ENCODE measurements at places on chromosomes 7 and 10.
A peak's percentile ranks its signal among the peaks of the same experiment; 100 is the strongest.

GRCh38 chr7:43824963-43825362, 44.4 kb downstream of the MRPS24 start:
- no peak for DNase-seq

GRCh38 chr7:107998660-107999480, 4.1 kb downstream of the LAMB1 start:
- no peak for DNase-seq

DNA sequence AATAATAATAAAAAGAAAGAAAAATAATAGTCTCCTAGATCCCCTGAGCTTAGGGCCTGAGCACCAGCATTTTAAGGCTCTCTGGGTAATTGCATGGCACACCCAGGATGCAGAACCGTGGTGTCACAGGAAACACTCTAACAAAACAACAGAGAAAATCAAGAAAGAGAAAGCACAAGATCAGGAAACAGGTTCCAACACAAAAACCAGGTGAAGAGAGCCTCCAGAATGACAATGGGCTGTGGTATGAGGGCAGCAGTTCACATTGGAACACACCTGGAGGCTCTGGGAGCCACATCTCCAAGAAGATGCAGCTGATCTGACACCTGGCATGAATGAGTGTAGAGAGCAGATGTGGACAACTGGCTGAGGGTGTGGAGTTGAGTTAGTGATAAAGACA, 7.1 kb downstream of the MMRN2 start:
- DNase-seq = no peak

DNA sequence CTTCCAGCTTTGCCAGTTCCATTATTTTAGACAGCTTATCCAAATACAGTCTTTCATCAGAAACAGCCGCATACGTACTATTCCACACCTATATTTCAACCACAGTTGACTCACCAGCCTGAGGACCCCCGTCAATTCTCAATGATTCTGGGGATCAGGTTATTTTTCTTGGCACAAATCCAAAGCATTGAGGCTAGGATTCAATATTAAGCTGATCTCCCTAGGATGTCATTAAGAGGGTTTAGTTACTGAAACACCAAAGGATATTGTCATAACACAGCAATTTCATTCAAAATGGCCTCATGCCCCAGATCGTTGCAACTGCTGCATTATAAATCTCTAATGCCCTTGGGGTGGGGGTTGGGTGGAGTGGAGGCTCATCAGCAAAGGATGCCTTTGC, 214.6 kb downstream of the PTEN start:
- no peak for DNase-seq

- DNase-seq = no peak
These were observed 14.4 kb downstream of the STK32C start for GRCh38 chr10:132293201-132293812.

DNA sequence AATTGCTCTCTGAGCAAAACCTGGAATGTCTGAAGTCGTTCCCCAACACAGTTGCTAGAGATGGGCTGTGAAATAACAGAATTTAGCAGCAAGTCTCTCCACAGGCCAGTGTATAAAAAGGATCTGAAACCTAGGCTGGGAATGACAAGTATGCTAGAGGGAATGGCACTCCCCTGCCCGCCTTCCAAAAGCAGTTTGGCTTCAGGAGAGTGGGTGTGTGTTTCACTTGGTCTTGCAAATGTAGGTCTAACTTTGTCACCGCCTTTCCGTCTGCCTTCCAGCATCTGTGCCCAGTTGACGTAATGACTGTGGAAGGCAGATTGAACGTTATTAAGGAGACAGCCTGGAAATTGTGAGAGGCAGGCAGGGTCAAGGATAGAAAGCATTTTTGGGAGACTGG, 18.0 kb upstream of the MTURN start:
- no peak for DNase-seq

- no peak for DNase-seq
These were observed 37.1 kb downstream of the ZMIZ1 start for GRCh38 chr10:79105818-79106217.

- DNase-seq = no peak
These were observed 30.0 kb downstream of the SMC3 start for GRCh38 chr10:110597476-110597875.

GRCh38 chr10:117272195-117273076, 31.5 kb downstream of the SLC18A2 start:
- no peak for DNase-seq

DNA sequence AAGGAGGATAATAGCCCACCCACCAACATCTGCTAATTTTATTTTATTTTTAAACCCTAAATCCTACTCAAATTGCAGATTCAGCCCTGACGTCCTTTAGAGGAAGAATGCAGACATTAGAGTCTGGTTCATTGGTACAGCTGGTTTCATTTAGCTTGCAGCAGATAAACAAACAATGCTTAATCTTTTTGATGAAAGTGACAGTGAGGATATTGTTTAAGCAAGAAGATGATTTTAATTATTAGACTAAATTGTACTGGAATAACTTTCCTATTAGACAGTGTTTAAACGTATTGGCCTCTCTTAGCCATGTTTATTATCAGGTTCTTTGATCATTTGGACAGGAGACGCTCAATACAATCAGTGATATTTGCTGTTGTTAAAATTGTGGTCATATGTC, 164.8 kb downstream of the CDK14 start:
- no peak for DNase-seq

DNA sequence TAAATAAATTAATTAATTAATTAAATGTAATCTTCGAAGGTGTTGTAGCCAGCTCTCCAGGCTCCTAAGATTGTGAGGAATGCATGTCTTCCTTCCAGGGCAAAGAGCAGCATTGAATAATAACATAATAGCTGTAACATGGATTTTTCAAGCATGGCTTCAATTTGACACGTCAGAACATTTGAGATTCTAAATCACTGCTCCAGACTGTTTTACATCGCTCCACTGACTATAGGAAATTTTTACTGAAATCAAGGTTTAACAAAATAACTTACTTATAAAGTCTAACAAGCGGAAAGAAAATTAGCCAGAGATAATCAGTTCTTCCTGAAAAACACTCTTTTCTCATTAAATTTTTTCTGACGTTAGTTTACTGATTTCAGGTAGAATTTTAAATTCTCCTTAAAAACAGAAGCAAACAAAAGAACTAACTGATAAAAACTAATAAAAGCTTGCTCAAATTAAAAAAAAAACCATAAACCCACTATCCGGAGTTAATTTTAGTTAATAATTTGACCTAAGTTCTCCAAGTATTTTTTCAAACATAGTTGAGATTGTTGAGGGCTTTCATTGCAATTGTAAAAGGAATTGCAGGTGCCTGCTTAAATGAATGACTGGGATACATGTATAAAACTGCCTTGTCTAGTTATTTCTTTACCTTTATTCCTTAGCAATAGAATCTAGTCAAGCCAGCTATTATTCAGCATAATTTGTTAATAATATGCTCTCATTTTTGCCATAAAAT, 51.2 kb upstream of the SGCE start:
- DNase-seq = no peak

DNA sequence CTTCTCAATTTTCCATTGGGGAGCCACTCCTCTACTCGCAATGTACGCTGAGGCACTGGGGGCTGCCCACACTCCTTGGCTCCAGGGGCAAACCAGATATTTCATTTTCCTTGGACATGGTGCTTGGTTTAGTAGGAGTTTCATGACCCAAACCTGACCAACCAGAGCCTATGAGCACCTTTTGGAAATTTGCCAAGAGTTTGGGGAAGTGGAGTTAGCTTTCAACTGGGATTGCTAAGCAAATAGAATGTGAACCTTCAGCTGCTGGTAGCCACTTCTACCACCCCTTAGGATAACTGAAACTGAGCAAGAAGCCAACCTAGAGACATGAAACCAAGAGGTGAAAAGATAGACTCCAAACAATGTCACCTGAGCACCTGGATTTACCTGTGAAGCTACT, 74.9 kb upstream of the COL13A1 start:
- no peak for DNase-seq

GRCh38 chr10:47299611-47300428, at the start of gene GDF10:
Gene GDF10, plus strand, starts transcription at chr10:47300197. Its CDS starts 455 bp downstream, at chr10:47300652.
- no peak for DNase-seq

- peak; percentile 37 for DNase-seq
These were observed 56.5 kb downstream of the FIGNL1 start for GRCh38 chr7:50393547-50394252.

DNA sequence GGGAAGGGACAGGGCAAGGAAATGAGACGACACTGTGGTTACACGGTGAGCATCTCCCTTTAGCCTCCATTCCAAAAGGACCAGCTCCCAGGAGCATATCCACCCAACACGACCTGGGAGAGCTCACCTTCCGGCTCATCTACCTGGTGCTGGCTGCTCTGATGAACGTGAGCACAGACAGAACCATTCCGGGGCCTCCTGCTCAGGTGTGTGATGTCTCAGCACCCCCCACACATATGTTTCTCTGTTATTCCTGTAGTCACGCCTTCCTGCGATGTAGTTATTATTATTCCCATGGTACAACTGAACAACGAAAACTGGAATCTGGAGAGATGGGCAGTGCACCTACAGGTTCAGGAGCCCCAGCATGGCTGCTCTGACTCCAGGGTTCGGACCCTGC, 20.5 kb upstream of the GPR26 start:
- DNase-seq = no peak

- DNase-seq = no peak
These were observed 7.3 kb downstream of the SFRP5 start for GRCh38 chr10:97764519-97764931.

DNA sequence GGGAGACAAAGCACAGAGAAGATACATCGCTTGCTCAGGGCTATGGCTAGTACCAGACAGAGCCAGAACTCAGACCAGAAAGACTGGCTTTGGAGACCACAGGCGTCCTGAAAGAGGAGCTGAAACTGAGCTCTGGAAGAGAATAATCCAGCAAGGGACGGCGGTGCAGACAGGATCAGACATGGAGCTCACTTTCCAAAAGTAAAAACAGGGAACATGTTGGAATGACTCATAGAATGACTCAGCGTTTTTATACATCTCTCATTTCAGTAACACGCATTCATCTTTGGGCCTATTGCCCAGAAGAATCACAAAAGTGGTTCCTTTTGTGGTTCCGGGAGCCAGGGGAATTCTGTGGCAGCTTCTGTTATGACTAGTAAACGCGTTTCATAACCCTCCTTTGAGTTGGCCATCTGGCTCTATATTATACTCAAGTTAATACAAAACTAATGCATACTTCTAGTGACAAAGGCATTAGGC, 37.2 kb downstream of the PLEKHS1 start:
- DNase-seq = no peak

DNA sequence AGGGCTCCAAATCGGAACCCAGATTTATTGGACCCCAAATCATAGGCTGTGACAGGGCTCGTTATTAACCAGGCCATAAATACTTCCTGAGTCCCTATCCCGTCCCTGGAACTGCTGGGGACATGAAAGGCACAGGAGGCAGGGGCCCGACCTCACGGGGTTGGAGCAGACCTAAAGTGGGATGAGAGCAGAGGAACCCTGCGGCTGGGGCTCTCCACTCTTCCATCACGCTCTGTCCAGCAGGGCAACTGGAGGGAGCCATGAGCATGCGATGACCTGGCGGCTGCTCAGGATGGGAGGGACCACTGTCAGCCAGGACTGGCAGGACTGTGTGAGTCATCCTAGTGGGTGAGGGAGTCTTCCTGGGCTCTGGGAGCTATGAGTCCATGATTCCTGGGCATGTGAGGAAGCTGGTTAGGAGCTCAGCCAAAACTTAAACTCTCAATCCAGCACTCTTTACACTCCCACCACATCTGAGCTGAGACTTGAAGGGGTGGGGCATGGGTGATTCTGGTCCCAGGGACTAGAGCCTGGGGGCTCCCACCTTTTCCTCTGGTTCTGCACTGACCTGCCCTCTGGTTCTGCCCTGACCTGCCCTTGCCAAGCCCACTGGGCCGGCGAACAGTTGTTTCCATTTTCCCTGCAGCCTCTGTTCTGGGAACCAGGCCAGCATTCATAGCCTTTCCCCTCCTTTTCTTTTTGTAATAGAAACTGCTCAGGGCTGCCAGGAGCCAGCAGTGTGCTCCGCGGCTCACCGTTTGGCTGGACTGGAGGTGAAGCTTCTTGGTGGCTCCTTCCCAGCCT, 47.1 kb downstream of the SYPL1 start:
- DNase-seq = no peak

DNA sequence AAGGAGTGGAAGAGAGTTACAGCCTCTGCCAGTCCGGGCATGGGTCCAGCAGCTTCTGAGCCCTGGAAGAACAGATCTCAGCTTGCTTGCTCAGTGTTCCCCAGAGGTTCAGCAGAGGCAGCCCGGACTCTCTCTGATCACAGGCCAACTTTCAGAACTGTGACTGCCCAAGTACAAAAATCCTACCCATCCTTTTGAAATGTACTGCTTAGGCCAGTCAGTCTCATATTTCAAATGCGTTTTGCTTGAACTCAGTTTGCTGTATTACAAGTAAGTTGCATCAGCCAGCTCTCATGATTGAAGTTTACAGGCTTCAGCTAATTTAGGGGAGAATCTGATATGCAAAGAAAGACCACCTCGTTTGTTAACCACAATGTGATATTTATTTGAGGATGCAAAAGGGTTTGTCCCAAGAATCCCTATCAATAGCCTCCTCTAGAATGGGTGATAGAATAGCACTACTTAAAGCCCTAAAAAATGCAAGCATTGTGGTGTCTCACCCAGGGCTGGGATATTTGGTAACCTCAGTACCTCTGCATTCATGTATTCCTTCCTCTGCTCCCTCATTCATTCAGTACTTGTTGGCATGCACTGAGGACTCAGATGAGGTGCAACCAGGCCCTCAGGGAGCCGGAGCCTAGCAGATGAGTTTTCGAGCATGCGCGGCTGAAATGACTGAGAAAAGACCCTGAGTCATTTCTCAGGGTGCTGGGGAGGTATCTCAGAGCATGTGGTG, 7.0 kb downstream of the AIMP2 start:
- no peak for DNase-seq

- DNase-seq = no peak
These were observed 40.6 kb downstream of the GSDME start for GRCh38 chr7:24716480-24717246.

GRCh38 chr7:155644971-155645509, 579 bp downstream of the RBM33 start:
- peak; percentile 10 for DNase-seq

Data from activated T-helper 9 cell treated with anti-CD3 and anti-CD28 coated beads, Interleukin-2, amount 50 U/mL, for 16 hours (primary cell).